ENCODE measurements at places on chromosomes 7 and 10.

DNA sequence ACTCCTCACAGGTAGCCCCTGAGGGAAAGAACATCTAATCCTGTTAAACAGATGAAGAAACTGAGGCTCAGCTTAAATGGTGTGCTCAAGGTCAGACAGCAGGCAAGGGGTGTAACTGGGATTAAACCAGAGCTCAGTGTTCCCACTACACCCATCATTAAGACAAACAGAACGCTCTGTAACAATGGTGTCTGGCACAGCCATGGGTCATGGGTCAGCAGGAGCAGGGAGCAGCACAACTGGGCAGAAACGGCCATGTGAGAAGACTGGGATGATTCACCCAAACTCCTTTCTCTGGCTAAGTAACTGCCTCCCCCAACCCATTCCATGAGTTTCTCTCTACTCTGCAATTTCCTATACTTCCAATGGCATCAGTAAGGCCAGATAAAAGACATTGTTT is 85.5 kb upstream of the PDE1C start:
- DNase-seq: no peak

DNA sequence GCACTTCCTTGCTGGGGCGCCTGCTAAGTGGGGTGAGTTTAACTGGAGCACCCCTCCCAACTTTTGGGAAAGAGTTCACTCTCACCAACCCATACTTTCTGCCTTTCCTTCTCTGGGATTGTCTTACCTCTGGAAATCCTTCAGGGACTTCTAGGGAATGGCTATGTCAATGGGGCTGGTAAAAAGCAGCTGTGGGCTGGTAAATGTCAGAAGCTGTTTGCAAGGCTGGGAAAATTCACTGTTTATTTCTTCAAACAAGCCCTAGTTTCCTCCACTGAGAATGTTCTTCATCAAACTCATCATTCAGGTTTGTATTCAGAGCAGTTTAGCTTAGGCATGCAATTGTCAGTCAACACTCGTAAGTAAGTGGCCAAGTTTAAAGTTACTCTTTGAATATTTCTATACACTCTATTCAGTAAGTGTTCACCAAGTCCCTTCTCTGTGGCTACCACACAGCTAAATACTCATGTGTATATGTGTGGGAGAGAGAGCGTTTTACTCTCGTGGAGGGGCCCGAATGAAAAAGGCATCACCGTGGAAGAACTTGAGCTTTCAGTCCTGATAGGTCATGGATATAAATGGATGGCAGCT is 654.8 kb downstream of the LRMDA start:
- no peak for DNase-seq

GRCh38 chr7:123329988-123330643 is 130.3 kb upstream of the SLC13A1 start:
- no peak for DNase-seq

- DNase-seq: no peak
Observed at GRCh38 chr10:69636273-69636575, 6.2 kb downstream of the FAM241B start.

GRCh38 chr7:109158246-109158645 is 588.6 kb downstream of the DNAJB9 start:
- DNase-seq: no peak

GRCh38 chr7:14073988-14074387 is 84.5 kb upstream of the ETV1 start:
- DNase-seq: no peak

- DNase-seq: no peak
Observed at GRCh38 chr7:148882841-148883265, 1.2 kb downstream of the EZH2 start.

- no peak for DNase-seq
Observed at GRCh38 chr10:67095531-67095930, 169.7 kb downstream of the LRRTM3 start.

- DNase-seq: no peak
Observed at GRCh38 chr10:28020993-28021982, 22.4 kb upstream of the ODAD2 start.

- DNase-seq: peak; percentile 11
Observed at GRCh38 chr10:111207500-111207899, 130.7 kb downstream of the ADRA2A start.

GRCh38 chr10:103504181-103504783 is 10.8 kb downstream of the NEURL1 start:
- DNase-seq: no peak

- DNase-seq: no peak
Observed at GRCh38 chr7:126930166-126930565, 322.6 kb downstream of the GRM8 start.

DNA sequence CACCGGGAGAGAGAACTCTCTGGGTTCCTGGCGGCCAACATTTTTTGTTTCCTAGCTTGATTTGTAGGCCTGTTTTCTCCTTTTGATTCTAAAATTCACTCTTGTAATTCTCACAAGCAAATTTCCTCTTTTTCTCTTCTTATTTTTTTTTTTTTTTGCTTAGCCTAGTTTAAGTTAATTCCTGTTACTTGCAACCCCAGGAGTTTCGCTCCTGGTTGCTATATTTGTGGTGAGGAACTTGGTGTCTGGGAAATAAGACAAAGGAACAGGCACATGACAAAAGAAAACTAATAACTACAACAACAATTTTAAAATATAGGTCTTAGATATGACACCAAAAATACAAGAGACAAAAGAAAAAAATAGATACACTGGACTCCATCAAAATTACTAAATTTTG is 6.7 kb downstream of the AOAH start:
- no peak for DNase-seq

DNA sequence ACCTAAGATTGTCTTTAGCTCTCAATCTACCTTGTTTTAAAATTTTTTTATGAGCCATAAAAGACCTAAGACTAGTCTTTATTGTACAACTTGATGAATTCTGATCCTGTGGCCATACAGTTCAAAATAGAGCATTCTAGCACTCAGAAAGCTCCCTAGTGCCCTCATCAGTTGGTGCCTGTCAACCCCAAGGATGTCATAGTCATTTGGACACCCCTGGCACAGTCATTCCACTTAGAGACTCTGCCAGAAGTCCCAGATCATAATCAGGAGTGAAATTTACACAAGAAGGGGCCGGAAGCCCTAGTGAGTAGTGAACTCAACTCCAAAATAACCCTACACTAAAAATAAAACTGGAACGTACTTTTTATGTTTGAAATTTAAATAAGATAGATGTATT is 80.0 kb upstream of the INSIG1 start:
- DNase-seq: no peak

DNA sequence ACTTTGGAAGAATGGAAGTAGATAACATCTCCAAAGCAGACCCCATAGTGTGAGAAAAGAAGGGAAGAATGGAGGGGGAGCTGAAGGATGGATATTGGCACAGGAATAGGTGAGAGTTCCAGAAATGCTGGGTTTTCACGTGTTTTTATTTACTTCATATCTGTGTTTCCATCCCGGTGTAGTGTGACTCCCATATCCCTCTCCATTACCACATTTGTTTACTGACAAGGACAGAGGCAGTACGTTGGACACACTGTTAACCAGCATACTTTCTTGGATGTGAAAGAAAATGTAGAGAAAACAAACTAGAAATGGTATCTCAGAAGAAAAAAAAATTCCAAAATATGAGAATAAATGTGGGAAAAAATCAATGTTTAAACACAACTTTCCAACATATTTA is 124.4 kb upstream of the PFKP start:
- DNase-seq: no peak

GRCh38 chr7:137865764-137866163 is 19.0 kb upstream of the DGKI start:
- DNase-seq: no peak

DNA sequence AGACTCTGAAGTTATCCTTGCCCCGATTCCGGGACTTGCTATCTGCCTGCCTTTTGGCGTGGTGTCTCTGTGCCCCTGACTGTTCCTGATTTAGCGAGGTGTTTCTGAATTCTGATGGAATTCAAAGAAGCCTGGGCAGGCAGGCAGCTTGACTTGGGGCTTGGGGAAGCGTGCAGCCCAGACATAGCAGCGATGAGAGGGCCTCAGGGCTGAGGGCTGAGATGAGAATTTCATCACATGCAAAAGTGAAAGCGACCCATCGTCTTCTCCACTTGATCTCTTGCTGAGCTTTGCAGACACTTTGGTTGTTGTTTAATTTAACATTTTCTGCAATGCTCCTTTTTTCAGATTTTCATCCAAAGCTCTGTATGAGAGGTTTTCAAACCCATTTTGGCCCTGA is 57.8 kb downstream of the TCF7L2 start:
- no peak for DNase-seq
